ENCODE measurements at places on chromosomes 3 and 15.
A peak's percentile ranks its signal among the peaks of the same experiment; 100 is the strongest.

DNA sequence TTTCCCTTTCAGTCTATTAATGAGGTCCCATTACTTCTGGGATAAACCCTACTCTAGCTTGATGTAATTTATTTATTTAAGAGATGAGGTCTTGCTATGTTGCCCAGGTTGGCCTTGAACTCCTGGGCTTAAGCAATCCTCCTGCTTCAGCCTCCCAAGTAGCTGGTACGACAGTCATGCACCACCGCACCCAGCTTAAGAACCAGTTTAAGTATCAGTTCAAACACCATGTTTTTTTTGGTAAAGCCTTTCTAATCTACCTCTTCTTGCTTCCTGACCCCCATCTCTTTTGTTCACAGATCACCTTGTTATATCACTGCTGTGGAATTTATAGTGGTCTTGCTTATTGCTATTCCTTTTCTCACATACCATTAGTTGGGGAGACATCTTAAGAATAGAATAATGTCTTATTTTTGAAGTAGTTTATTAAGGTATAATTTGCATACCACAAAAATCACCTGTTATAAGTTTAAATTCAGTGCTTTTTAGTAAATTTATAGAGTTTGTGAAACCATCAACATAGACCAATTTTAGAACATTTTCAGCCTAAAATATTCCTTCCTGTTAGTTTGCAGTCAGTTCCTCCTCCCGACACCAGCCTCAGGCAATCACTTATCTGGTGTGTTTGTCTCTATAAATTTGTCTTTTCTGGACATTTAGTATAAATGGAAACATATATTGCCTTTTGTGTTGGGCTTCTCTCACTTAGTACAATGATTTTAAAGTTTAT is 257.9 kb downstream of the PDCD6IP start:
- DNase-seq: no peak

GRCh38 chr15:59953392-59953883 is 50.7 kb upstream of the FOXB1 start:
- peak; percentile 90 for DNase-seq

DNA sequence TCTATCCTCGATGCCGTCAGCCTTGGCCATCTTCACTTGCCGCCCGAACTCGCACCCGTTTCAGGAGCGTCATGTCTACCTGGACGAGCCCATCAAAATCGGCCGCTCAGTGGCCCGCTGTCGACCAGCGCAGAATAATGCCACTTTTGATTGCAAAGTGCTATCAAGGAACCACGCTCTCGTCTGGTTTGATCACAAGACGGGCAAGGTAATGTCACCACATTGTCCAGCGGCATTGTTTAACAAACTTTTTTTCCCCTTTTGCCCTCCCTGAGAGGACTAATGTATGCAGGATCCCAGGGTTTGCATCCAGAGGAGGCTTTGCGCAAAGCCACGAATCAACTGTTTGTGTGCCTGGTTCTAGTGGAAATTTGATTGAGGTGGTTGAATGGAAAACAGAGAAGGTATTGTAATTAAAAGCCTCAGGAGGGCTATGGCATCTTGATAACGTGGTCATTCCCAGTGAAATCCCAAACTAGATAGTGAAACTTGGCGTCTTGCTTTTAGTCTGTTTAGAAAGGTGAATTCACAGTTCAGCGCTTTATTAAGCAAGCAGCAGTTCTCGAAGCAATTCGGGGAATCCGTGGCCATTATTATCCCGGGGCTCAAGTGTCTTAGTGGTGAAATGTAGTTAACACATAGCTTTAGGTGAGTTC is 1.7 kb downstream of the SLMAP start:
- DNase-seq: peak; percentile 12

DNA sequence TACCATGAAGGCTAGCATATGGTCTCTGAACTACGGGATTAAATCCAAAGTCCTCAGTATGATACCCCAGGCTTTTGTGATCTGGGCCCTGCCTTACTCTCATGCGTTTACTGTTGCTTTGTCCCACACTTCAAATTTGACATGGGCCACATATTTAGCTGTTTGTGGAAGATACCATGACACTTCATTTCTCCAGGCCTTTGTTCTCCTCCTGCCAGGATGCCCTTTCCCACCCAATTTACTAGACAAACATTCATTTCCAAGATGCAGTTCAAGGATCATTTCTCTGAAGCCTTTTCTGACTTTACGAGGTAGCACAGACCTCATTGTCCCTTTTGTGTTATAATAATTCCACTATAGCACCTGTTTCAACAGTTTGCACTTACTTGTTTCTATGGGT is 2.2 kb upstream of the OXSM start:
- DNase-seq: no peak

GRCh38 chr3:192907784-192908183 is 9.9 kb downstream of the MB21D2 start:
- no peak for DNase-seq

DNA sequence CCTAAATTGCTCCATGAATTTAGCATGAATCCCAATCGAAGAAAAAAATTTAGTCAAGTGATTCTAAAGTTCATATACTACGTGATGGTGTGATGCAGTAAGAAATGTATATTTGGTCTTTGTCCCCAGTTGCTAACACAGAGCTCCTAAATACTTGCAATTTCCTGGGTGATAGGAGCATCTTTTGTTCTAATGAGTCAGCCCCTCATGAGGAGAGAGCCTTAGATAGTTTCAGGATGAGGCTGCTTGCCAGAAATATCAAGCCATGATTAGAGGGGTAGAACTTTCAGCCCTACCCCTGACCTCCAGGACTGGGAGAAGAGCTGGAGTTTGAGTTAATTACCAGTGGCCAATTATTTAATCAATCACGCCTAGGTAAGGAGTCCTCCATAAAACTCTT is 170.2 kb downstream of the PDE8A start:
- DNase-seq: no peak

DNA sequence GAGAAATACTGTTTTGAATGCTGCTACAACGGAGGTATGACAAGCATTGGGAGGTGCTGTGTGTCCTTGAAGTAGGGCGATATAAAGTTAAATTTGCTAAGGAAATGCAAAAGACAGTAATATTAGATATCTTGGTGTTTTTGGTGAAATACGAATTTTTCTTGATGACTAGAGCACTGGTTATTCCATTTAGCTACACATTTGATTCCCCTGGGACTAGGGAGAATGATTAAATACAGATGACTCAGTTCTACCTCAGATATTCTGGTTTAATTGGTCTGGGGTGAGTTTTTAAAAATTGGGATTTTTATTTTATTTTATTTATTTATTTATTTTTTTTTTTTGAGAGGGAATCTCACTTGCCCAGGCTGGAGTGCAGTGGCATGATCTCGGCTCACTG is 18.7 kb upstream of the GADL1 start:
- no peak for DNase-seq

DNA sequence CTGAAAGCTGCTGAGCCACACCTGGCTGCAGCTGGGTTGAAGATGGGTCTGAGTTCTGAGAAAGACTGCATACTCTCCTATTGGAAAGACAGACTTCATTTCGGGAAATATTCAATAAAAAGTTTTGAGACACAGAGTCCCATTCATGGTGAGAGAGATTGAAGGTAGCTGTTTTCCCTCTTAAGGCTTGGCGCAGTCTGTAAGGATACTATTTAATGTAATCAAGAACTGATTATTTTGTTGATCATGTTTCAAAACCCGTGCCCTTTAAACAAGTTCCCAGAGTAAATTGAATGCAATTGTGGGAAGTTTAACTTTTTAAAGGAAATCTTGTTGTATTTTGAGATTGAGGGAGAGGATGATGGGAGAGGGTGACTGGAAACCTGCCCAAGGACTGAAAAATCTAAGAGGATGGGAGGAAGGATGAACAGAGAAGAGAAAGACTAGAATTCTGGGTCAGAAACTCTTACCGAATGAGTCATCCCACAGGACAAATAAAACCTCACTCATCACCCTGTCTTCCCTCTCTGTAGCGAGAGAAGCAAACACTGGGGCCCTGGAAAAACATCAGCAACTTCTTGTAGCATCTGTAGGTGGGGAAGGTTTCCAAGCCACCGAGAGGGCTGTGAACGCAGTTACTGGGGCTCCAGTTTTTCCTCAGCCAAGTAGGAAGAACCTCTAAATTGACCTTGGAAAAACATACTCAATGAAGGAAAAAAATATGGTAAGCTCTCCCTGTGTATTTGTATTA is 193.2 kb upstream of the TPRG1 start:
- peak; percentile 76 for DNase-seq

GRCh38 chr3:154324919-154325318 is 632 bp upstream of the DHX36 start:
- peak; percentile 33 for DNase-seq

GRCh38 chr3:185988080-185988815 is 50.4 kb upstream of the TRA2B start:
- no peak for DNase-seq

- no peak for DNase-seq
Measured at GRCh38 chr3:14534516-14535191, 5.5 kb downstream of the GRIP2 start.

- no peak for DNase-seq
Measured at GRCh38 chr3:42139621-42140453, 48.7 kb downstream of the TRAK1 start.

- DNase-seq: no peak
Measured at GRCh38 chr15:41502795-41503668, 9.4 kb downstream of the ITPKA start.

DNA sequence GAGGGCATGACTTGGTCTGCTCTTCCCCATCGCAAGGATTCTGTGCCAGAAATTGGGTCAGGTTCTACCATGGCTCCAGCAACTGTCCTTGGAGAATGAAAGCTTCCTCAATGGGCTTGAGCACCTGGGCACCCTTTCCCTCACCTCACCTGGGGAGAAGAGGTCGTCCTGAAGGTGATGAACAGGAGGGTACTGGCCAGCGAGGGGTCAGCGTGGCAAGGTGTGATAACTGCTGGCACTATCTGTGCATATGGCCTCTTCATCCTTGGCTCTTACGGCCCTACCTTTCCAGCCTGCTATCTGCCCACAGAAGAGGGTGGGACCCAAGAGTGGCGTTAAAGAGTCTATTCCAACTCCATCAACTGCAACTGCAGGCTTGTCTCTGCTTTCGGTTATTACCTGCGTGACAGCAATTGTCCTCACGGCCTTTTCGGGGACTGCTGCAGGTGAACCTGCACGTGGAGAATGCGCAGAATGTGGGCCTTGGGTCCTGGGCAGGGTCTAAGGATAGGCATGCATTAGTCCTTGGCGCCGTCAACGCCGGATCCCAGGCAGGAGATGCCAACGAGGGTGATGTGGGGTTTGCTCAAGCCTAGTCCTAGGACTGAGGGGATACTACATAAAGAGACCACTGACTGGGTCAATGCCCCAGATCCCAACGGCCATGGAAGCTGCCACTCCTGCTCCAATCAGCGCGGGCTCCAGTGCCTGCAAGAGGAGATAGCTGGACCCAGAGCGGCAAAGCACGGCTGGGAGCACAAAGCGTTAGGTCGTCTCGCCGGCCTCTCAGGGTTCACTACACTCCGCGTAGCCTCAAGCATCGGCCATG is 625 bp upstream of the RBM15B start:
- DNase-seq: no peak

DNA sequence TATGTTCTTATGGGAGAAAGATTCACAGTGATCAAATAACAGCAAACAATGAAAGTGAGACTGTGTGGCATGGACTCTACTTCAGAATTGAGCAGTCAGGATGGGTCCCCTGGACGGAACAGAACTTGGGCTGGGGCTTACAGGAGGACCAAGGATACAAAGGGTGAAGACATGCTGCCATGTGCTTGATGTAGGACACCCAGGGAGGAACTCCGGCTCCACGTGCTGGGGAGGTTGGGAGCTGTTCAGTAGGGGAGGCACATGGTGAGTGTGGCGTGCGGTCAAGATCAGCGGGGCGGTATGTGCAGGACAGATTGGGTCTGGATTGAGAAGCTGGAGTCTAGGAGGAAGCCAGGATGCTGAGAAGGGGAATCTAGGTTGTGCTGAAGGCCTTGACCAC is 32.6 kb downstream of the PPCDC start:
- no peak for DNase-seq

GRCh38 chr3:163218336-163218735 is 1721.7 kb downstream of the OTOL1 start:
- no peak for DNase-seq

DNA sequence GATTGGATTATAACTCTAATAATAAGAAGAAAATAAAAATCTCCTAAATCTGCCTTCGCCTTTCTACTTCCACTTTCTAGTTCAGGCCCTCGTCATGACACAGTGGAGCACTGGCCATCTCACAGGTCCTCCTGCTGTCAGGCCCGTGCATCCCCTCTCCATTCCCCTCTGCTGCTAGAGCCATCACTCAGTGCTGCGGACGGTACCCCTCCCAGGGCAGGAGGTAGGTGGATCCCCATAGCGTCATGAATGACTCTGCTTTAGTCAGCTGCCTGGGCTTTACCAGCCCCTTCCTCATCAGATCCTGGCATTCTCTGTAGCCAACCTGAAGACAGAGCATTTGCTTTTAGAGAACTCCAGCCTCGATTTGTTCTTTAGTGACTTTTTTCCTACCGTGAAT is 12.0 kb upstream of the PPP1R2 start:
- DNase-seq: no peak

DNA sequence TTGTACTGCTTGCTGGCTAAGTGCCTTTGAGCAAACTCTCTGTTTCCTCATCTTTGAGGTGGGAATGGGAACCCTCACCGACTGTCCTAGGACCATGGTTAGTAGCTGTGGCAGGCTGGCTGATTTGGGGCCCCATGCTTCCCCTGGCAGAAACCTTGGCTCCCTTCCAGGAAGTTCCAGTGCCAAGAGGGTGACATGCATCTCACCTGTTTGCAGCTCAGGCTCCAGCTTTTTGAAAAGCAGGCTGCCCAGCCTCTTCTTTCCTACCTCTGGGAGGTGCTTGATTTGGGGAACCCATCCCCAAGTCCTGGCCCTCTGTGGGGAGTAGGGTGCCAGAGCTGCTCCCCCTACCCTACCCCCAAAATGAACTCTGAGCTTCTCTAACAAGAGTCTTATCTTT is 50.8 kb downstream of the RAB11A start:
- peak; percentile 45 for DNase-seq

- no peak for DNase-seq
Measured at GRCh38 chr3:118292841-118293240, 741.8 kb downstream of the IGSF11 start.

DNA sequence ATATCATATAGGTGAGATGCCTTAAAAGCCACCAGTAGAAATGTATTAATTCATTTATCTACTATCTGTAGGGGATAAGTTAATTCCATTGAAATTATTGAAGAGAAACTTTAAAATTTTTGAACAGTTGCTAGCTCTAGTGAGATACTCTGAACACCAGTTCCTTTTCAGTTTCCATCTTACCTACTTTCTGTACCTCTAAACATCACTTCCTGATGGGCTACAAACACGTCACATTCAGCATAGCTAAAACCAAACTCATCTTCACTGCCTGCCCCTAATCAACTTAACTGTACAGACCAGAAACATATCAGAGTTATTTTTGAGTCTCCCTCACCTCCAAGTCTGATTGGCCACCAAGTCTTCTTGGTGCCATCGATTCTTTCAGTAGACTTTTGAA is 88.9 kb downstream of the FEZF2 start:
- no peak for DNase-seq

- no peak for DNase-seq
Measured at GRCh38 chr15:57797568-57798267, 91.2 kb downstream of the POLR2M start.

GRCh38 chr3:89565098-89565497 is 457.7 kb downstream of the EPHA3 start:
- no peak for DNase-seq

Data from DMS53 (cell line).